Activated CD8-positive, alpha-beta memory T cell treated with anti-CD3 and anti-CD28 coated beads, Interleukin-2, amount 10 ng/mL, durations not matched to agents 7 days and 5 days (primary cell): ENCODE measurements at places on chromosomes 16 and 17. TPM values are rescaled to one million over a fixed set of nuclear protein-coding genes. Genes with fewer than 3 reads are reported as not detected.

Gene ACSM3
- 10.1 TPM for total RNA-seq

Gene OR2C1
- not detected for total RNA-seq

Gene CTF1
- total RNA-seq = 0.35 TPM

Gene TNFRSF17
- total RNA-seq = not detected

Gene HSD11B2
- total RNA-seq = 0.14 TPM

Gene MYL11
- total RNA-seq = not detected

Gene KLHL10
- total RNA-seq = not detected

Gene FADS6
- not detected for total RNA-seq

Gene CACNA1H
- 1.3 TPM for total RNA-seq

Gene ATP2C2
- not detected for total RNA-seq

Gene FAM171A2
- total RNA-seq = 0.26 TPM

Gene KRTAP9-2
- not detected for total RNA-seq

Gene GUCY2D
- total RNA-seq = not detected

Gene ELAC2
- 67.1 TPM for total RNA-seq
